ENCODE measurements at places on chromosomes 12 and 14.

DNA sequence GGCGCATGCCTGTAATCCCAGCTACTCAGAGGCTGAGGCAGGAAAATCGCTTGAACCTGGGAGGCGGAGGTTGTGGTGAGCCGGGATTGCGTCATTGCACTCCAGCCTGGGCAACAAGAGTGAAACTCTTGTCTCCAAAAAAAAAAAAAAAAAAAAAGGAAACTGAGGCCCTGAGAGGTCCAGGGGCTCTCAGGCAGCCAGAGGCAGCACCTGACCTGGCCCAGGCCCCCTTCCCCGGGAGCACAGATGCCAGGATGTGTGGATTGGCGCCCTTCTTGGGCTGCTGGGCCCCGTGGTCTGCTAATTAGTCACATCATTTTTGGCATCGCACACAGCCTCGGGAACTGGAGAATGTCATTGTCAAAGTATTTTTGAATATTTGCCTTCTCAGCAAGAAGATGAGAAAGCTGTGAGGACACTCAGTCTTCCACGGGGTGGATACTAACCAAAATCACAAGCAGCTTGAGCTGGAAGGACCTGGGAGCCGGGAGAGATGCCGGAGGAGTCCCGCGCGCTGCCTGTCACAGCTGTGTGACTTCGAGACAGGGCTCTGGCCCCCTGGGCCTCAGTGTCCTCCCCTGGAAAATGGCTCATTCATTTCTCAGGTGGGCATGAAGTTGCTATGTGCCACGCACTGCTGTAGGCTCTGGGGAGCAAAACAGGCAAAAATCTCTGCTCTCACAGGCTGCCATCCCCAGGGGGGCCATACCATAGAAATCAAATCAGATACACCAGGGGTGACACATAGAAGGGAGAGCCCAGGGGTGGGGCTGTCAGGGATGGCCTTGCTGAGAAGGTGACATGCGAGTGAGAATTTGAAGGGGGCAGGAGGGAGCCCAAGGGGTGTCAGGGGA is 12.5 kb upstream of the RCOR1 start:
- DNase-seq, result no peak

DNA sequence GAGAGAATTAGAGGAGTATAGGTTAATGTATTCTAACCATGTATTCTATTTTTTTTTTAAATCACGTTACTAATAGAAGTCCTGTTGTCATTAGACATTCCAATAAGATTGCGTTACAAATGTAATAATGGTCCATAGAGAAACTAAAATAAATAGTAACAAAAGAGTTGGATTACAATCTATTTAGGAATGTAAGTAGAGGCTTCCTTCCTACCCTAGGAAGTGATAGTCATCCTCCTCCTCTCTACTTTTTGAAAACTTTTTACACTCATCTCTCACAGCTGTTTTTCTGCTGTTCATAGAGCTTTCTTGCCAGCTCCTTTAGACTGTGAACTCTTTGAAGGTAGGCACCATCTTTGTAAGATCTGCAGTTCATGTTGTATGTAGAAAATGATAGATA is 23.6 kb downstream of the TRHDE start:
- DNase-seq, result no peak

- DNase-seq, result no peak
These were observed 226.7 kb downstream of the FUT8 start for GRCh38 chr14:65639216-65639615.

DNA sequence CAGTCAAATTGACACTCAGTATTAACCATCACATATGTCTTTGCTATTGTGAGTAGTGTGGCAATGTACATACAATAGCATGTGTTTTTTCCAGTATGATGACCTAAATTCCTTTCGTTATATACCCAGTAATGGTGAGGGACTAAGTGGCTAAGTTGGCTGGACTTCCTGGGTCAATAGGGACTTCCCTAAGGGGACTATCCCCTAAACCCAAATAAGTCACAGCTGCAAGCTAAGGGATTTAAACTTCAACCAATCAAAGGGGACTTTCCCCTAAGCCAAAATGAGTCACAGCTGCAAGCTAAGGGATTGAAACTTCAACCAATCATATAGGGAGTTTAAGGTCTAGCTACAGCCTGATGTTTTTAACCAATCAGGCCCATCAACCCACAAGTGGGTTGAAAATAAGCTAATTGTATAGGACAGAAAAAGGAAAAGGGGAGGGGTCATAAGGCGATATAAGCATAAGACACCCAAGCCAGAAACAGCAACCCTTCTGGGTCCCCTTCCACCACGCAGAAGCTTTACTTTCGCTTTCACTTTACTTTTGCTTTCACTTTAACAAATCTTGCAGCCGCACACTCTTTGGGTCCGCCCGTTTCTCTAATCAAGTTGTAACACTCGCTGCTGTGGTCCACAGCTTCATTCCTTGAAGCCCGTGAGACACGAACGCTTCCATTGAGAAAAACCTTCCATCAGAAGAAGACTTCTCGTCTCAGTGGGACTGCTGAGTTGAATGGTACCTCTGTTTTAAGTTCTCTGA is 404.4 kb downstream of the FLRT2 start:
- peak; percentile 19 for DNase-seq

- no peak for DNase-seq
These were observed 208.9 kb downstream of the CACNA1C start for GRCh38 chr12:2261708-2262107.

All from activated naive CD4-positive, alpha-beta T cell (primary cell).